HCT116 (cell line): ENCODE measurements at places on chromosomes 7 and 10.
A peak's percentile ranks its signal among the peaks of the same experiment; 100 is the strongest.

DNA sequence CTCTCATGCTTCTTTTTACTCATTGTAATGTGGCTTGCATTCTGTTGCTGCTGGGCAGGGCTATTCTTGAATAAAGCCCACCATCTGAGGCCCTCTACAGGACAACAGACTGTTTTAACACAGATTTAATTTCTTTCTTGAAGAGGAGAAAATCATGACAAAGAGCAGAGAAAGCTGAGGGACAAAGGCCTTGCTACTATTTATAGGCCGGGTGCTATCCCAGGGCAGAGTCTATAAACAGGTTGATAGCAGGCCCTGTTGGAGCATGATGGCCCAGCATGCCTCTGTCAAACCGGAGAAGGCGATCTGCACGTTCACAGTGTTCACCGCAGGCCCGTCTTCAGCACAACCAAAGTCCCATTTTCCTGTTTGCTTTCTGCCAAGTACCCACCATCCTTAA, 3.0 kb downstream of the VIPR2 start:
- no peak for DNase-seq

DNA sequence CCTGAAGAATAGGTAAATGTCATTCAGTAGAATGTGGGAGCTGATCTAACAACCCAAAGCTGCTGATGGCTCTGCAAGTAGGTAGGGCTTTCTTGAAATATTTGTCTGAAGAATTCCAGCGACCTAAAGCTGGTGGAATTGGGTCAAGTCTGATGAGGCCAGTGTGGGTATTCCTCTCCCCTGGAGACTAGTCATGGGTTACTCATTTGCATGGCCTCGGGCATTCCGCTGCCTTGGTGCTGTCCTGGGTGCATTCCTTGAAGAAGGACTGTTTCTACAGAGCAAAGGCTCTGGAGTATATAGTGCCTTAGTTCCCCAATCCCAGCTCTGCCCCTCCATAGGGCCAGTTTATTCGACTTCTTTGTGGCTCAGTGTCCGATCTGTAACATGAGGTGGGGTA, 19.2 kb downstream of the PDK4 start:
- no peak for DNase-seq

DNA sequence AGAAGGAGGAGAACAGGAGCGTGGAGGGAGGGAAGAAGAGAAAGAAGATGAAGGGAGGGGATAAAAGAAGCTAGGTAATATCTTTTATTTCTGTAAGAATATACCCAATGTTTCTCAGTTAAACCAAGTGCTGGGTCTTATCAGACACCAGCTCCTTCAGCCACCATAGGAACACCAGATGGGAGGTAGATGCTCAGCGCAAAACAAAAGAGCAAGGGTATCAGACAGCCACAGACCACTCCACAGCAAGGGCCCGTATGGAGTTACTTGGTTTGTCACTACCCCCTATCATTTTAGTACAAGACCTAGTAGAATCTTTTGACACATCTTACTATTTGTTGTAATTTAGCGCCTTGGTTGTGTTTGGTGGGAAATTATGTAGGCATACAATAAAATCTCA, 65.9 kb upstream of the FAM133B start:
- no peak for DNase-seq

- DNase-seq = no peak
These were observed 1.1 kb downstream of the AUTS2 start for GRCh38 chr7:69599286-69599954.

- peak; percentile 4 for DNase-seq
These were observed 35.1 kb upstream of the DNAH11 start for GRCh38 chr7:21507627-21508343.

DNA sequence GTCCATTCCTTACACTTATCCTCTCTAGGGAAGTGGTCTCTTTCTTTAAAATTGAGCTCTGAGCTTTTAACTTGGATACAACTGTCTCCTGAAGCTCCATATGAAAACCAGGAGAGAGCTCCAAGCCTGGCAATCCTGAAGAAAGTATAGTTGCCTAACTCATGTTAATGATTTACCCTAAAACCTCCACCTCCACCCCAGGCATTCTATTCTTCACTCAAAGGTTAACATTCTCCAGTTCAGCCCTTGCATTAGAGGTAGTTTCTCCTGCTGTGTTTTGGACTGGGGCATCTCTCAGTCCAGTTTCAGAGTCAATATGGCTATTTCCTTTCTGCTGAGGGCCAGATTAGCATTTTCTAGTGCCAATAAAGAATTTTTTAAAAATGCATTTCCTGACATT, 195.5 kb downstream of the SLC25A13 start:
- DNase-seq = no peak

DNA sequence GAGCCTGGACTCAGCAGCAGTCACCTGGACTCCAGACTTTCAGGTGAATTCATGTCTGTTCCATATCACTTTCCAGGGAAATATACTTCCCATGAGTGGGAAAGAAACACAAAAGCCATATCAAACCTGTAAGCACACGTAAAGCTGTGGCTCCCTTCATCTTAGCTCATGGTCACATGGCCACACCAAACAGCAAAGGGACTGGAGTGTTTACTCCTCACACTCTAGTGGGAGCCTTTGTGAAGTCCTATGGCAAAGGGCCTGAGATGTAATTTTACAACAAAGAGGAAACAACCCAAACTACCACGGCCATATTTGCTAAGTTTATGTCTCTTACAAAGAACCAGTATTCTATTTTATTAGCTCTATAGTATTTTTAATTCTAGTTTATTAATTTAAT, 16.3 kb downstream of the SFTPA1 start:
- no peak for DNase-seq

GRCh38 chr7:143384148-143384547, 3.0 kb downstream of the ZYX start:
- no peak for DNase-seq

DNA sequence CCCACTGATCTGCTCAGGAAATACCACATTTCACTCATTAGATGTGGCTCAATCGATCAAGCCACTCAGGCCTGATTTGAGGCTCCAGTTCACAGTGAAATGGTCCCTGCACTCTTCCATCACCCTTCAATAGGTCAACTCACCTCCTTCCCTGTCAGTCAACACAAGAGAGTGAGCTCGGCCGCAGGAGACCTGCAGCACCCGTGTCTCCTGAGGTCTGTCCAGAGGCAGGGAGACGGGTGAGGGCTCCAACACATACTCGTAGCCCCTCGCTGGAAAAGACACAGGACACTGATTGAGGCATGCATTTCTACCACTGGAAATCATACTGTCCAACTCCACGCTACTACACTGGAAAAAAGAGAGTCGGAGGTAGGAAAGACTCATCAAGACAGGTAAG, 7.1 kb downstream of the RCC1L start:
- no peak for DNase-seq

GRCh38 chr7:16708980-16709379, 44.6 kb upstream of the TSPAN13 start:
- DNase-seq = no peak

DNA sequence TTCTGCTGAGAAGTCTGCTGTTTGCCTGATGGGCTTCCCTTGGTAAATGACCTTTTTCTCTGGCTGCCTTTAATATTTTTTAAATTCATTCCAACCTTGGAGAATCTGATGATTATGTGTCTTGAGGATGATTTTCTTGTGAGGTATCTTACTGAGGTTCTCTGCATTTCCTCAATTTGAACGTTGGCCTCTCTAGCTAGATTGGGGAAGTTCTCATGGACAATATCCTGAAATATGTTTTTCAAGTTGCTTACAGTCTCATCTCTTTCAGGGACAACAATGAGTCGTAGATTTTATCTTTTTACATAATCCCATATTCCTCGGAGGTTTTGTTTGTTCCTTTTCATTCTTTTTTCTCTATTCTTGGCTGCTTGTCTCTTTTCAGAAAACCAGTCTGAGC, 208.4 kb downstream of the KIF20B start:
- DNase-seq = no peak

DNA sequence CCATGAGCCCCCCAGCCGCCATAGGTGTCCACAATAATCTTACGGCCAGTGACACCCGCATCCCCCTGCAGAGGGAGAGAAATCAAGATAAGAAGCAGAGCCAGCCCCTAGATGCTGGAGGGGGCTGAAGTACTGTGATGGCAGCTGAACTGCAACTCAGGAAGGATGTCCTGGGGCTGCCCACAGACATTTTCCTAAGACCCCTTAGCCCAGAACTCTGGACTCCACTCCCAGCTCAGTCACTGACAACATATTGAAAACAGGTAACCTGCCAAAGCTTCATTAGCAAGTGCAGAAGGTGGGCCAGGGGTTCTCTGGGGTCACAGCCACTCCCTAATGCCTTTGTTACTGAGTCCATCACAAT, 14.3 kb downstream of the MAT1A start:
- no peak for DNase-seq

DNA sequence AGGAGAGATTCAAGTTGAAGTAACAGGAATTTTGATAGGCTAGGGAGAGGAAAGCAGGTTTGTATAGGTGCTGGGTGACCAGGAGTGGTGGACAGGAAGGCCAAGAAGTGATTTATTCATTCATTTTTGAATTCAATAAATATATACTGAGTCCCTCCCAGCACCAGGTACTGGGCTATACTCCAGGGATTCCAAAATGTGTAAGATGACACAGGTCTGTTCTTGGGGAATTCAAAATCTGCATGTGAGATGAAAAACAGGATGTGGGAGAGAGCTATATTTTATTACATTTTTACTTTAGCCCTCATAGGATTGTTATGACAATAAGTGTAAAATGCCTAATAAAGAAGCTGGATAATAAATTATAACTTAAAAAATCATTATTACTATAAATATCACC, 134.9 kb downstream of the ANK3 start:
- no peak for DNase-seq

DNA sequence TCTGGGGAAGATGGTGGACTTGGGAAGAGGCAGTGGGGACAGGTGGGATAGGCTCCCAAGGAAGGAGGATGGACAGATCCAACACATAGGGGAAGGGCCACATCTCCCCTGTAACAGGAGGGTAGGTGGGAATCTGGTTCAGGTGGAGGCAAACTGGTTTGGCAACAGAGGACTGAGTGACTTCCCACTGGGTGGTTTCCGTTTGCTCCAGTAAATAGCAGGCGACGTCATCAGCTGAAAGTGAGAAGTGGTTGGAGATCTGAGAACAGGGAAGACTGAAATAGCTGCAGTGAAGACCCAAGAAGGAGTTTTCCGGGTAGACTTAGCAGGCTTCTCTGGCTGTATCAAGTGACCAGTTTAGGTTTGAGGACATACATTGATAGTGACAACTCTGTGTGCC, 504.4 kb downstream of the GALNT17 start:
- no peak for DNase-seq

DNA sequence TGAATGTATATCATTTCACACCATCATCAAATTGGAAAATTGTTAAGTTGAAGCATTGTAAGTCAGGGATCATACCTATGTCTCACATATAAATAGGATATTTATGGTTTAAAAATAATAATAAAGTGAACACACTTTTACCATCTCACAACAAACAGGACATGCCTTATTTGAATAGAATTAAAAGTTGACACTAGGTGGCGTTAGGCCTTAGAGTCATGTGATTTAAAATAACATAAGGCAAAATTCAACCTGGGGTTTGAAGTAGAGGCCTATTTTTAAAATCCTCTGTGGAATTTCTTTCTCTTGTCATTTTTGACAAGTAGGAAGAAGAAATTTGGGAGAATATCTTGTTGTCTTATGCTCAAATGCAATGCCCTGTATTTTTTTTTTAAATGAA, 184.7 kb upstream of the PCDH15 start:
- no peak for DNase-seq

DNA sequence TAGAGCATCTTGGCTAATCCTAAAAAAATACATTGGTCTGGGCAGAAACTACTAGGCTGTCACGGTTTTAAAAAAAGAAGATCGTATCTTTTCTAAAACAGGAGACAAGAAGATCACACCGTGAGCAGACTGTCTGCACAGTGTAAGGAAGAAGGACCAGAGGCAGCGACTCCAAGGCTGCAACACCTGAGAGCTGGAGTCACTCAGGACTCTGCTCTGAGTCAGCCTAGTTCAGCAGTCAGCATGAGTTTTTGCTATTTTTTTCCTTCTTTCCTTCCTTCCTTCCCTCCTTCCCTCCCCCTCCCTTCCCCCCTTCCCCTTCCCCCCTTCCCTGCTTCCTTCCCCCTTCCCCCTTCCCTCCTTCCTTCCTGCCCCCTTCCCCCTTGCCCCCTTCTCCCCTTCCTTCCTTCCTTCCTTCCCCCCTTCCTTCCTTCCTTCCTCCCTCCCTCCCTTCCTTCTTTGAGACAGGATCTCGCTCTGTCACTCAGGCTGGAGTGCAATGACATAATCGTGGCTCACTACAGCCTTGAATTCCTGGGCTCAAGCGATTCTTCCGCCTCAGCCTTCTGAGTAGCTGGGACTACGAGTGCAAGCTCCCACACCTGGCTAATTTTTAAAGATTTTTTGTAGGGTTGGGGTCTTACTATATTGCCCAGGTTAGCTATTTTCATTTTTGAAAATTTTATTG, 24.4 kb downstream of the BAG3 start:
- no peak for DNase-seq

DNA sequence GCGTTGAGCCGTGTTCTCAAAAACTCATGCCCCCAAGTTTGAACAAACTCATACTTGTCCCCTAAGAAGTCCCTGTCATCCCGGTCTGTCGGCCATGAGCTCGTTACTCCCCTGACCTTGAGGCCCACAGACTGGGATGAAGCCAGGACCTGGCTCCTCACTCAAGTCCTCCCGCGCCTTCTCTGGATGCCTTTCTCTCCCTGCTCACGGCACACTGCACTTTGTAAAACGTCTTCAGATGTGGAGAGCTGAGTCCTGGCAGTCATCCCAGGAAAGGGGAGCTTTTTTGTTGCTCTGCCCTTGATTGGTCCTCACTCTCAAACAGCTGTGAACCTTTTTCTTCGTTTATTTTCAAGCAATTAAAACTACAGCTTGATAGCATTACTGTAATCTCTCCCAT, 110.8 kb downstream of the JAZF1 start:
- DNase-seq = no peak
